ENCODE measurements at places on chromosomes 7 and 10. TPM values are rescaled to one million over a fixed set of nuclear protein-coding genes. Genes with fewer than 3 reads are reported as not detected.

GRCh38 chr10:69839696-69840345, 38.1 kb downstream of the COL13A1 start:
- DNase-seq: no peak

DNA sequence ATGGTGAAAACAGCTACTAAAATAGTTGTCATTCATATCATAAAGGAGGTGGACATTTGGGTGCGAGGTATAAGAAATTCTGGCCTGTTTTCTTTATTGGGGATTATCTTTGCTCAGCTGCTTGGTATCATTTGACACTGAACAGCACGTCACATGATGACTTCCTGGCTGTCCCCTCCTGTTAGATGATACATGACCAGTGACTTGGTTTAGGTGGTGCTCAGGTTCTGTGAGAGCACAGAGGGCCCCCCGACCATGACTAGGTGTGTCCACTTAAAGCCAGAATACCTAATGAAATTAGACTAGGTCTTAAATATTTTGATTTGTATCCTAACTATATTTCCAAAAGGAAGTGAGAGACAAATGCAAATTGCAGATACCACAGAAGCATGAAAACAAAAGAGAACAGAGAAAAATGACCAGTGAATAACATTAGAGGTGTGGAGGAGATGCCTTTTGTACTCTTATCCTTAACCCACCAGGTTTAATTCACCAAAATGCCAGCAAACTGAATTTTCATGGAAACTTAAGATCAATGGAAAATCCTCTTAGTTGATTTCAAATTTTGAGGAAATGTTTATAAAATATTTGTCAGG, 50.6 kb upstream of the GJD4 start:
- DNase-seq: no peak

- no peak for DNase-seq
Observed at GRCh38 chr7:128728598-128728997, 10.6 kb upstream of the CALU start.

The ASZ1 gene
- not detected for total RNA-seq

The CYP2W1 gene
- not detected for total RNA-seq
